ENCODE measurements at places on chromosomes 7 and 10. TPM values are rescaled to one million over a fixed set of nuclear protein-coding genes. Genes with fewer than 3 reads are reported as not detected.

Gene CABCOCO1
- 0.14 TPM for total RNA-seq

Gene ARHGAP12
- total RNA-seq: 20.7 TPM

DNA sequence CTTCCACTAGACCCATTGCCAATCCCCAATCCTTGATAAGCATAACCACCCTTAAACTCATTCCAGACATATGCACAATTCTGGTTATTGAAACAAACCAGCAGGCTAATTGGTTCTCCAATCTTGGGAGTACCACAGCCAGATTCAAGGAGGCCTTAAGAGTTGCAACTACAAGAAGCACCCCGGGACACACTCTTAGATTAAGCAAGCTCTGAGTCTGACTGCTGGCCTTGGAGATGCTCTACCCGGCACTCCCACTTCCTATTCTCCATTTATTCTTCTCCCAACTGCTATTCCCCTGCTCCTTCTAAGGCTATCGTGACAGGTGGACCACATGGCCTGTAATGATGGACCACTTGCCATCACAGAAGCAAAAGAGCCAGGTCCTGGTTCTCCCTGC, 40.3 kb downstream of the CYTH3 start:
- no peak for DNase-seq

GRCh38 chr10:100528123-100528886, 1.4 kb downstream of the NDUFB8 start:
- DNase-seq: no peak

Gene GPR26
- total RNA-seq: 0.09 TPM

Gene LRRN3
- total RNA-seq: 23.8 TPM

DNA sequence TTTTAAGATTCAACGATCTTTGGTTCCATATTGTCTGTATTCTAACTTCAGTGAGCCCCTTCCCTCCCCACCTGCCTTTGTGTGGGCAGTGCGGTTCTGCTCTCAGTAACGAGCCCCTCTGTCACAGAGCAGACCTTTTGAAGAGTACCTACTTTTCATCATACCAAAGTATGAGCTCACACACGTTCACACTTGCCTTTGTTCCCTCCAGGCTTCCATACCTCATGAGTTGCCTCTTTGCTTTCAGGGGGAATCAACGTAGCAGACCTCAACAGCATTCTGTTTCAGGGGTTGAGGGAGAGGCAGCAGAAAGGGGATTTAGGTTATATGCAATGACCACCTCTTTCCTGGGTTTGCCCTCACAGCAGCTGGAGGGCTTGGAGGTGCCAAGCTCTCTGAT, 211.4 kb upstream of the MDFIC start:
- no peak for DNase-seq

Gene PITX3
- 0.05 TPM for total RNA-seq

- no peak for DNase-seq
Measured at GRCh38 chr10:8767591-8767990, 713.1 kb downstream of the GATA3 start.

DNA sequence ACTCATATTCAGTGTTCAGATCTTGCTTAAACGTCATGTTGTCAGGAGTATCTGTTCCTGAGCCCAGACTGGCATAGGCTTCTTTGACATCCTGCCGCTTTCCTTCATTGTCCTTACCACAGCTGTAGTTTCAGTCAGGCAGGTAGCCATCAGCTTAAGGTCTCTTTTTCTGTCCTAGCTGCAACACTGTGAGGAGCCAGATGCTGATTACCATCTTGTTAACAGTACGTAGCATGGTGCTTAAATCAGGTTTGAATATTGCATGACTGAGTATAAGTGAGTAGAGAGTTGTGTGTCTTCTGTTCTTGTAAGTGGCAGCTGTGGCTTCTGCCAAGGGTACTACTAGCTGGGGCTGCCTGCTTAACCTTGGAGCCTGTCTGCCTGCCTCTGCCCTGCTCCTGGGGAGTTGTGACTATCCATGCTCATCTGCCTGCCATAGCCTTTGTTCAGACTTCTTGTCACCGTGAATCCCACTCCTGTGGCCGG, 92.6 kb downstream of the MAPK8 start:
- DNase-seq: no peak

Gene IKZF1
- 124 TPM for total RNA-seq

Gene MAP3K8
- total RNA-seq: 7.5 TPM

Gene AFAP1L2
- 15.8 TPM for total RNA-seq

- DNase-seq: no peak
Measured at GRCh38 chr7:128940494-128941322, 3.0 kb downstream of the IRF5 start.

All from thymus (tissue), 14 donors.